ENCODE measurements at places on chromosomes 11 and 22.

DNA sequence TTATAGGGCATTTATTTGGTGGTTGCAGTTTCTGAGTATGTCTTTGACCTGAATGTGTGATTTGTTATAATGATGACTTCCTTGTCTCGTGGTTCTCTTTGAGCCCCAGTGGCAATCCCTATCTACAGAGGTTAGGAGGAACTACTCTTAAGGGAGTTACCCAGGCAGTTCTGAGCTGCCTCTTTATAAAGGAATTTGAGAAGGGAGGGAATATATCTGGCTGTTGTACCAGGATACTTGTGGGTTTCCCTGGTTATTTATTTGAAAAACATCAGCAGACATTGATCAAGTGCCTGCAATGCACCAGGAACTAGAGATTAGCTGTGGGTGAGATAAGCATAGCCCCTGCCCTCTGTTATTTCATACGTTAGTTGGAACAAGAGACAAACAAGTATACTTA, 243.5 kb upstream of the ARHGAP20 start:
- no peak for DNase-seq

DNA sequence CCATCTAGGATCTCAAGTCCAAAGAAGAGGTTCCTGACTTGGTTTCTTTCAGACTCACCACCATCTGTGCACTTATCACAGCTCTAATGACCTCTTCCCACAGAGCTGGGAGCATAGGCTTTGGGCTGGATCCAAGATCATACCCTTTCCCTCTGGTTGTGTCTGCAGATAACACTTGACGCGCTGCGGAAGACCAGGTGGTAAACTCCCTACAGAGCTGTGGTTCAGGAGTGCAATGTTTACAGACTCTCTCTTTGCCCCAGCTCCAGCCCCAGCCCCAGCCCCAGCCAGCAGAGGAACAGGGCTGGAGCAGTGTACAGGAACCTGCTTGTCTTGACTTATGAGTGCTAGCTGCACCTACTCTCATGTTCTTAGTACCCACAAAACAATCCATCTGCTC, 274.4 kb upstream of the SYN3 start:
- DNase-seq: peak; percentile 79

GRCh38 chr11:41403458-41403857, 56.0 kb downstream of the LRRC4C start:
- DNase-seq: no peak

GRCh38 chr11:100719362-100719761, 32.3 kb downstream of the ARHGAP42 start:
- peak; percentile 80 for DNase-seq

GRCh38 chr11:32290783-32291182, 144.6 kb downstream of the WT1 start:
- DNase-seq: no peak

GRCh38 chr22:42326801-42327200, 56.3 kb upstream of the TCF20 start:
- DNase-seq: no peak

DNA sequence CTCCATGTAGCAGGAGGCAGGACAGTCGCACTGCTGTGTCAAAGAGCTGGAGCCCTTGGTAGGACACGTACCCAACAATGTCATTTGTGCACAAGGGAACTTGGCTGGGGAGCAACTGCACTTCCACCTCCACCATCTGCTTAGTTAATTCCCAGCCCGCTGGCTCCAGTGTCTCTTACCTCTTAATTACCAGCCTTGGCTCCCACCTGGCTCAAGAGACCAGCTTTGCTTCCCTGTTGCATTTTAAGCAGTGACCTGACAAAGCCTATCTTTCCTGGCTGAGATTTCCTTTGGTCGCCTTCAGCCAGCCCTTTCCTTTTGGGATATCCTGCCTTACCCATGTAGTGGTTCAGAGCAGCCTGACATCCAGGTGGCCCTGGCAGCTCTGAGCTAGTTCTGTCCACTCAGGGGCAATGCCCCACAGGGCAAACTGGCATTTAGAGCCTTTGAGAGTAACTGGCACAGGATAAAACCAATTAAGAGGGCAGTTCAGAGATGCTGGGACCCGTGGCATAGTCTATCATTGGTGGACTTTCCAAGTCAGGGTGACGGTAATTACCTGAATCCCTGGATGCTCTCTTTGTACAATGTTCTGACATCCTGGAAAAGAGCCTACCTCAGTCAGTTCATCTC, 212.6 kb upstream of the SORL1-AS1 start:
- DNase-seq: peak; percentile 2

DNA sequence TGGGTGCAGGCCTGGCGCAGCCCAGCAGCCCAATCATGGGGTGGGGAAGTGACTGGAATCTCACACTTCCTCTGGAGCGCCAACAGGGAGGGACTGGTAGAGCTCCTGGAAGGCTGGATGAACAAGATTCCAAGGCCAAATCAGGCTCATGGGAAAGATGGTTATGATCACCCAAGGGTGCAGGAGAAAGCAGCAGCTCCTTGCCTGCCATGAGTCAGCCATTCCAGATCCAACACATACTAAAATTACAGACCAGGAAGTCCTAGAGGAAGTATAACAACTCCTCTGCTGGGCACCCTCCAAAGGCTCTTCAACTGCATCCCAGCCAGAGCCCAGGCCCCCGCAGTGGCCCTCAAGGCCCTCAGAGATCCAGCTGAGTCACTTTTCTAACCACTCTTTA, 427.3 kb downstream of the TENM4 start:
- DNase-seq: no peak

DNA sequence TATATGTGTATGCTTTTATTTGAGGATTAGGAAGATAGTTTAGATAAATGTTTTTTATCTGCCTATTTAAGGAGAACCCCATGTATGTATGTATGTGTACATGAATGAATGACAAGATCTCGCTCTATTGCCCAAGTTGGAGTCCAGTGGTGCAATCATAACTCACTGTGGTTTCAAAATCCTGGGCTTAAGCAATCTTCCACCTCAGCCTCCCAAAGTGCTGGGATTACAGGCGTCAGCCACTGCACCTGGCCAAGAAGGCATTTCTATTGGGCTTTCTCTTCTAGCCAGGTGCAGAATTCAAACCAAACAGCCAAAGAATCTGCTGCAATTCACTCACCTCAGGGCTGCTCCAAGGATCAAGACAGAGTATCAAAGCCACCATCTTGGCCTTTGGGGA, 25.5 kb upstream of the DGKZ start:
- no peak for DNase-seq

DNA sequence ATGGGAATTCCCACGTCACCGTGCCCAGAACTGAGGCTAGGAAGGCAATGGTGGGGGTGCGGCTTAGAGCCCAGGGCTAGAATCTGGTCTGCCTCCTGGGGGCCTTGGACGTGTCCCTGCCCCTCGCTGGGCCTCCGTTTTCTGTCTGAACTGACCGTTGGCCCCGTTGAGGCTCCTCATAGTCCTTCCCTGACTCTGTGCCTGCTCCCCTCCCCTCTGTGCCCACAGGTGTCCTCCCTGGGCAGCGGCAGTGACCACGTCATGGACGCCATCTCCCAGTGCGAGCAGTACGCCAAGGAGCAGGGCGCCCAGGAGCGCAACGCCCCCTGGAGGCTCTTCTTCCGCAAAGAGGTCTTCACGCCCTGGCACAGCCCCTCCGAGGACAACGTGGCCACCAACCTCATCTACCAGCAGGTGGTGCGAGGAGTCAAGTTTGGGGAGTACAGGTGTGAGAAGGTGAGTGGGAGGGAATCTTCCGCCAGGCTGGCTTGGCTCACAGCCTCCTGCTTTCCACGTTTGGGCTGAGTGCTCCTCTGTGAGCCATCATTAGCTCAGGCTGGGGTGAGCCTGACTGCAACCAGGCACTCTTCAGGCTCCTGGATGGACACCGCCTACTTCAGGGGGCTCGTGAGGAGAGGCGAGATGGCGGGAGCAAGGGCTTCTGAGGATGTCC, 63.9 kb downstream of the MYO7A start:
- peak; percentile 26 for DNase-seq

DNA sequence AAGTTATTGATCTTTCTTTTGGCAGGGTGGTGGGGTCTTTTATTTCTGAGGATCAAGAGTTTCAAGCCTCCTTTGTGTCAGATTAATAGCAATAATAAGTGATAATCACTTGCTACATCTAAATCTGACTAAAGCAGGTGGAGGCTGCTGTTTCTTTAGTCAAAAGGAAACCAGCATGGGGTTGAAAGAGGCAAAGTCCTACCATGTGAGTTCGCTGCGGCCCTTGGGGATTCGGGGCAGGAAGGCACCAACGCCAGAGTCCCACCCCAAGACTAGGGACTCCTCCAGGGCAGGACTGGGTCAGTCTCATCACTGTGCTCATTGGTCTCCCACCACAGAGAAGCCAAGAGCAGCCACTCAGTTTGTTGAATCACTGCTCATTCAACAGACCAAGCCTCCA, 73.0 kb downstream of the TENM4 start:
- DNase-seq: no peak

DNA sequence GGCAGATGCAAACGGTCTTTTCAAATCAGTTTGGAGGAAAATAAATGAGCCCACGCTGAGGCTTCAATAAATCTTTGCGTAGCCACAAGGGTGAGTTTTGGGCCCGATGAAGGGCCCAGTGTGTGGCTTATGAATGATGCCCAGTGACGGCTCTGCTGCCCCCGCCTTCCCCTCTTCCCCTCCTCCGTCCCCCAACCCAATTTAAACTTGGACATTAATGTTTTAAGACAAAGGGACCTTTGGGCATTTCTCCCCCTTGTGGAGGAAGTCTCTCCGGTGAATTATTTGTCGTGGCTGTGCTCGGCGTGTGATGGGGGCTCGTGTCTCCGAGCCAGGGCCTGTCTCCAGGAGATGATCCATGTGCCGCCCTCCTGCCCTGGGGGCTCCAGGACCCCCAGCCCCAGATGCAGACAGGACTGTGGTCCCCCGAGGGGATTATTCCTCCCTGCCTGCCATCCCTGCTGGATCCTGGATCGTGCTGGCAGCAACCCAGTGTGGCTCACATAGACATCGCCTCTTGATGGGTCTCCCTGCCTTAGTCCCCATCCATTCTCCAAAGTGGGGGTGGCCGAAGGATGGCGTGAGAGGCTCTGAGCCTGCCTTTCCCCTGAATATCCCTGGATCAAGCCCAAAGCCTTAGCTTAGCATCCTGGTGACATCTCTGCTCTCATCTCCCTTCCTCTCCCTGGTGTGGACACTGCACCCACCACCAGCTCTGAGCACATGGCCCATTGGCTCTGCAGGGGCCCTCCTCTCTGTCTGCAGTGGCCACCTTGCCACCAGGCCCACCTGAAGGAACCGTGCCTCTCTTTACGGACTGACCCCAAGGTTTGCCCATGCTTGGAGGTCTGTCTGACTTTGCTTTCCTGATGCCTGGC, 56.4 kb downstream of the SMIM38 start:
- DNase-seq: no peak

DNA sequence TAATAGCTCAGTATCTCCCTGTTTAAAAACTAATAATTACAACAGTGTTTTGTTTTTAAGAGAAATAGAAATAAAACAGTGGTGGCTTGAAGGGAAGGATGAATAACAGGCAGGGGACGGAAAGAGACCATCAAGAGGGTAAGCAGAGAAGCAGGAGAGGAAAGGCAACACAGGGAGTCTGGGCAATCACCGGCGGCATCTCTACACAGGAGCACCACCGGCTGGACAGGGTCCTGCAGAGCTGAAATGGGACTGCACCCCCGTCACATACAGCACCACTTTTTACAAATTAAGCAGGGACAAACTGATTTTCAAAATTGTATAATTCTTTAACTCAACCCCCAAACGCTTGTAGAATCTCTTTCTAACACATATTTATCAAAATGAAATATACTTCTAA, 18.4 kb downstream of the PHF21A start:
- no peak for DNase-seq

GRCh38 chr22:46010951-46011626, 34.1 kb upstream of the WNT7B start:
- no peak for DNase-seq

- DNase-seq: no peak
Measured at GRCh38 chr11:125155100-125155444, 9.5 kb upstream of the PKNOX2 start.

- DNase-seq: no peak
Measured at GRCh38 chr11:17129003-17129402, 51.5 kb upstream of the RPS13 start.

DNA sequence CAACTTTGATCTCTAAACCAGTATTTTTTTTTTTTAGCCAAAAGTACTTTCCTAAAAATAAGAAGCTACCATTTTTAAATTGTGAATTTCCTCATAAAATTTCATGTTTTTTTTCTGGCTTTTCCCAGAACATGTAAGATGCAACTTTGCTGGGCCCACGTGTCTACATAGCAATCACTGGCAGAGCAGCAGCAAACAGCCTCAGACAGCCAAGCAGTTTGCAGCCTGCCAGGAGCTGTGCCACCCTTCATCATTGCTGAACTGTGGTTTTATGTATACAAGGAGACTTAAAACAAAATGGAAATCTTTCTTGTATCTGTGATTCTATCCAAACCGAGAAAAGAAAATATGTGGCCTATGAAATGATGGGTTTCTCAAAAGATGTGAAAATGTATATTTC, 110.2 kb downstream of the GRIA4 start:
- no peak for DNase-seq

DNA sequence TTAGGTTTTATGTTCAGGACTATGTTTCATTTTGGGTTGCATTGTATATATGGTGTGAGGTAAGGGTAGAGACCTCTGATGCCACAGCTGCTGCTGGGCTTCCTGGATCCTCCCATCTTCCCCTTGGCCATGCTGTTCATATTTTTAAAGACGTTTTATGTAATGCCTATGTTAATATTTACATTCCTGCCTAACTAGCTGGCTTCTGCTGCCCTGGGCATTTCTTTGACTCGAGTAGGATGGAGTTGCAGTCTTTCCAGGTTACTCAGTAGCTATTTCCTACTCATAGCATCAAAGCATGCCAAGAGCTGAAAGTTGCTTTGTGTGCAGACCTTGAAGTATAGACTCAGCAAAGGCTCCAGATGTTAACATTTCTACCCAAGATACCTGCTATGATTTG, 220.5 kb upstream of the CADM1 start:
- no peak for DNase-seq

GRCh38 chr11:6223854-6224253, 10.6 kb downstream of the FHIP1B start:
- no peak for DNase-seq

- no peak for DNase-seq
Measured at GRCh38 chr22:47697861-47698260, 935.4 kb downstream of the TBC1D22A start.

DNA sequence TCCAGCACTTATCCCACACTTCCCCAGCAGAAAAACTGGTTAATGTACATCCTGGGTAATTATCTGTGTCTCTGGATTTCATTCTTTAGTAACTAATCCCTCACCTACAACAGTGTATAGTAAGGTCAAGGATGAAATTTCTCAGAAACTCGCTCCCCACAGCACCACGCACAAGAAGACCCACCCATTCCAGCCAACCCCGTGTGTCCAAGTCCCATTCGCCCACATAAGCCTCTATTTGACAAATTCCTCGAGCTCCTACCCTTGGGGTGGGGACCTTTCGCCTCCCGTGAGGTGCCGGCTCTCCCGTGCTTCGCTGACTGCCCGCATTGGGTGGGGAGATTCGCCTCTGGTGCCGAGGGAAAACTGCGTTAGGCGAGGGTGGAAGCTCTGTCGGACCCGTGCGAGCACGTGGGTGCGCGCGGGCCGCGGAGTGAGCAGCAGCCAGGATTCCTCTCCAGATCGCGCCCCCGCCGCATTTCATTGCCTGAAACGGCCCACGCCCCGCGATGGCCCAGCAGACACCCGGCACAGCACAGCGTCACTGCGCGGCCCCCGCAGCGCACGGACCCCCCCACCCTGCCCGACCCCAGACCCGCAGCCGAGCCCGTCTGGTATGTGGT, 866 bp downstream of the EXPH5 start:
- DNase-seq: peak; percentile 9

All from NCI-H2171 treated with DMSO at 0.1 percent for 48 hours (cell line).